ENCODE measurements at places on chromosomes 16 and 17.

DNA sequence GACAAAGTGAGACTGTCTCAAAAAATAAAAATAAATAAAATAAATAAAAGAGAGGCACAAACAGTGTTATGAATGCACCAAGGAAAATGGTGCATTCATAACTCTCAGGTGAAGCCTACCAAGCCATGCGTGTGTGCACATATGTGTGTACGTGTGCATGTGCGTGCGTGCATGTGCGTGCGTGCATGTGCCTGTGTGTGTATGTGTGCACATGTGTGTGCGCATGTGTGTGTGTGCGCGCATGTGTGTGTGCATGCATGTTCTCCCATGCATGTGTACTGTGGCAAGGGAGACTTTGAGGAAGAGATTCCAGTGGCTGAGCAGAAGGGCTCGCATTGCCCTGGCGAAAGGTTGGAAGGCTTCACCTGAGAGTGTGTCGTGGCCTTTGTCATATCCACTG is 4.7 kb downstream of the SPN start:
- ATAC-seq = no peak

- no peak for ATAC-seq
These were observed 471 bp downstream of the PARD6A start for GRCh38 chr16:67661101-67661761.

DNA sequence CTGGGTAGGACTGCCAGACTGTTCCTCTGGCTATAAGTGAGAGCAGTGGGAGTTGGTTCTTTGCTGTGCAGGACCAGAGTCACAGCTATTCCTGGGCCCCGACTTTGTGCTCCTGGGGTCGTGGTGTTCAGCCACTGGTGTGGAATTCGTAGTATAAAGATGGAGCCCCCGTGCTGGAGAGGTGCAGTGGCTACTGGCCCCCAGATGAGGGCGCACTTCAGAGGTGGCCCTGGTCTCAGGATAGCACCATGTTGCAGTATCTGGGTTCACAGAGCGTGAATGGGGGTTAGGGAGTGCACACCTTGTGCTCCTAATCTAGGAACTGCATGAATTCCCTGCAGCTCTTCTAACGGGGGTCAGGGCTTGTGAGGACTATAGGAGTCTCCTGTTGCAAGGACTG is 21.1 kb downstream of the TANC2 start:
- ATAC-seq = no peak

GRCh38 chr17:78766743-78767294 is 15.3 kb downstream of the CYTH1 start:
- no peak for ATAC-seq

DNA sequence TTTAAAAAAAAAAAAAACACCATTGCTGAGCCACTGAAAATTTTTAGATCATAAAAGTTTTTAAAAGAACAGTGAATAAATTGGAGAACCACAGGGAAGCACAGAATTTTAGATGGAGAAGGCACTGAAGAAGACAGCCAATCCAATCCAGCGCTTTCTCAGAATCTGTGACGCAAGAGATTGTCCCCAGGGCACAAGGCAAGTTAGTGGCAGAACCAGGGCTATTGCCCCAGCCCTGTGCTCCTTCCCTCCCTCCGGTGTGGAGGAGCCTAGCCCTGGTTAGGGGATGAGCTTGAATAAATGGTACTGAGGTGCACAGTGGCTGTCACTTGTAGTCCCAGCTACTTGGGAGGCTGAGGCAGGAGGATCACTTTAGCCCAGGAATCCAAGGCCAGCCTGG is 108.3 kb downstream of the ZNF423 start:
- ATAC-seq = no peak

GRCh38 chr16:17342031-17342430 is 128.7 kb downstream of the XYLT1 start:
- no peak for ATAC-seq

- ATAC-seq = no peak
These were observed 16.9 kb upstream of the RNF213 start for GRCh38 chr17:80243526-80244433.

DNA sequence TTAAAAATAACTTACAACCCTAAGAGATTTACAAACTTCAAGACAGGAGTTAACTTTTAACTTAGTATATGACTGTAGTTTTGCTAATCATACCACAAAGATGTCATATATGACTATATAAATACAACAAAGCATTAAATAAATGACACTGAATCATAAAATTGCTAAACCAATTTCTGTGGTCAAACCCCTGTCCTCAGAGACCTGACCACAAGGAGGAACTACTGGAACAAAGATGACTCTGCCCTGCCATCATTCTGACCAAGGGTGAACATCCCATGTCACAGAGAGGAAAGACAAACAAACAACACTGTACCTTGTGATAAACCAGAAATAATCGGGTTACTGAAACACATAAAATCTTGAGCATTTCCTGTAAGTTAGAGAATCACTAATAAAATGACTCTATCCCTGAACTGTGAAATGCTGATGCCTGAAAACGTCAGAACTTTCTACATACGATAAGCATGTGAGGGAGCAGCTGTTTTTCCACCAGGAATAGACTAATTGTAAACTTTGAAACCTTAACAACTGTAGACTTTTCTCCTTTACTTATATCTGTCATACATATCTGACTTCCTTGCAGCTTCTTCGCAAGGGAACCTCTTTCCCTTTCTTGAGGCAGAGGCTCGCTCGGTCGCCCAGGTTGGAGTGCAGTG is 47.9 kb downstream of the WDR59 start:
- no peak for ATAC-seq

DNA sequence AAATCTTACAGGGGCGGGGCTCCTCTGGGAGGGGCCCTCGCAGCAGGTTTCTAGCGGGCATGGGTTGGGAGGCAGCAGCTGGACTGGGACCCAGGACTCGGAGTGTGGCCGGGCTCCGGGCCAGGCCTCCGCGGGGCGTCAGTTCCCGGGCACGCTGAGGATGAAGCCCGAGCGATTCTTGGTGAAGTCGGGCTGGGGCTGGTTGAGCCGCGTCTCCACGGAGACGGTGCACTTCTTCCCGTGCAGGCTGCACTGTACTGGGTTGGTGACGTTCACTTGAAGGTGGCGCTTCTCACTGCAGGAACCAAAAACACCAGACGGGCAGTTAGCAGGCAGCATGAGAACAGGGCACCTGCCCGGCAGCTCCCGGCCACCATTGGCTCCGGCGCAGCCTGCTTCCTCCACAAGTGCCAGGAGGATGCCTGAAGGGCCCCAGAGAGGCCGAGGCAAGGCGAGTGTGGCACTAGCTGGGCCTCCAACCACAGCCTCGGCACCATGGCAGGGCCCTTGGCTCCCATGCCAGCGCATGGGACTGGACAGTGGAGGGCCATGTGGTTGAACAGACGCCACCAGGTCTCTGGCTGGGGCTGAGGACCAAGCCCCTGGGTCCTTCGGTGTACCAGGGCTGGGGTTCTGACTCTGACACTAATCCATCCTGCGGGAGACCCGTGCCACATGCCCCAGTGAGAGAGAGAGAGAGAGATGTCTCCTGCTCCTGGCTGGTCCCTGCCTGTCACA is 8.0 kb downstream of the CDK5R1 start:
- no peak for ATAC-seq

DNA sequence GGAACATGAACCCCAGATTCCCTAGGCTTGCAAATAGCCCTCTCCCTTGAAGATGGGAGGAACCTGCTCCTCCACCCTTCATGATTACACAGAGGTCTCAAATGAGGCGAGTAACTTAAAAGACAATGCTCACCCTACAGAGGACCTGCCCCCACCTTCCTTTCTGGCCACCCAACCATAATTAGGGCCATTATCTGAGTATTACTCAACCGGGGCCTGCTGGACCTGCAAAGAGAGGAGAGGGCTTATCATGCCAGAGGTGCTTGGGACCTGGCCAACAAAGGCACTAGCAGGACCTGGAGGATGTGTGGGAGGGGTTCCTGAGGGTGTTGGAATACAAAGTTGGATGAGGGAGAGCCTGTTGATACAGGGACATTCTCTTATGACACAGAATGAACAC is 42.4 kb downstream of the RNF157 start:
- no peak for ATAC-seq

DNA sequence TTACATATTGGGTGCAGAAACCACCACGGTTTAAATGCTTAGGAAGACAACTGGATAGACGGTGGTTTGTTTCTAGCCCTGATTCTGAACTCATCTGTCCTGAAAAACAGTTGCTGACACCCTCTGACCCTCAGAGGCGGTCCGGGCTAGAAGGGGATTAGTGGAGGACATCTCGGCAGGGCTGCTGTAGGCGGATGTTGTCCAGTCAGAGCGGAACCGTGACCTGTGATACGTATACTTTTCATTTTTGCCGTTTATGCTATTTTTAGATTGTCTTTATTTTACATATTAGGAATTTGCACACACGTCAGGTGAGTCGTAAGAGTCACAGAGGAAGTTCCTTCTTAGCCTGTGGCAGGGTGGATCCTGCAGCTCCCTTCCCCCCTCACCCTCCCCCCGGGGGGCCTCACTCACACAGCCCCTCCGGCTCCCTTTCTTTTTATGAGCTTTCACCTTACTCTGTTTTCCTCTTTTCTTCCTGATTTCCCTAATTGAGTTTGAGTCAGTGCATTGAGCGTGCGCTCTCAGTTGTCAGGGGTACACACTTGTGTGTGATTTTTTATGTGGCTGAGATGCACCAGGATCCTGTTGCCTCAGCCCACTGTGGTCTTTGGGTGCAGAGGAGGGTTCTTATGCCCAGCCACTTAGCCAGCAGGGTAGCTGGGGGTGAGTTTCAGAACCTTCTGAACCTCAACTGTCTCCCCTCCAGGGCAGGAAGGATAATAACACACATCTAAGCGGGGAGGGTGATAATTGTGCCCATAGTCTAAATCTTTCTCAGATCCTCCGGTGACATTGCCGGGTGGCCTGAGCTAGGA is 211.1 kb upstream of the CHMP6 start:
- peak; percentile 33 for ATAC-seq

DNA sequence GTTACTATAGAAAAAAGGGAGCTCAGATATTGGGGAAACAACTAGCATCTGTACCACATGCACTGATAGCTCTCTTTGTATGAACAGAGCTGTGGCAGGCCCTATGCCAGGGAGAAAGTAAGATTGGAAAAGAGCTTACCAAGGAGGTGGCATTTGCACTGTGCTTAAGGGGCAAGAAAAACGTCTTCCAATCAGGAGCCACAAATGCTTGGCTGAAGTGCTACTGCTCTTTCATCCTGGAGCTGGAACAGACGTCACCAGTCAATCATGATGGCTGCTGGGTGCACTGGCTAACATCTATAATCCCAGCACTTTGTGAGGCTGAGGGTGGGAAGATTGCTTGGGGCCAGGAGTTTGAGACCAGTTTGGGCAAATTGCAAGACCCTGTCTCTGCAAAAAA is 218.5 kb downstream of the SEC14L1 start:
- no peak for ATAC-seq

GRCh38 chr17:6476810-6477179 is 32.5 kb downstream of the PIMREG start:
- peak; percentile 33 for ATAC-seq

DNA sequence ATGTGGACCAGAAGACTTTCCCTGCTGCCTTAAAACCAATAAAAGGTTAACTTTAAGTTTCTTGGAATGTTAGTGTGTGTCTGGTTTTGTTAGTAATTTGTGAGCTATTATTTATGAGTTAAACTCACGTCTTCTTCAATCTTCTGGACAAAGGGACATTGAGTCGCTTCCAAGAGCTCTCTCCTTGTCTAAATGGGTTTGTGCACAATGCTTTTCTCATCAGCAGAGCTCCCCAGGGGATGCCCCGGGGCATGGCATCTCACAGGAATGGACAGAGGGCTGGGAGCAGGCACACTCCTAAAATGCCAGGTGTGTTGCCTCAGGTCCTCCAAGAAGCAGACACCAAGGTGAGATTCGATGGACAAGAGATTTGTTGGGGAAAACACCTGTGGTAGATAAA is 90.5 kb downstream of the RGS9 start:
- ATAC-seq = no peak

DNA sequence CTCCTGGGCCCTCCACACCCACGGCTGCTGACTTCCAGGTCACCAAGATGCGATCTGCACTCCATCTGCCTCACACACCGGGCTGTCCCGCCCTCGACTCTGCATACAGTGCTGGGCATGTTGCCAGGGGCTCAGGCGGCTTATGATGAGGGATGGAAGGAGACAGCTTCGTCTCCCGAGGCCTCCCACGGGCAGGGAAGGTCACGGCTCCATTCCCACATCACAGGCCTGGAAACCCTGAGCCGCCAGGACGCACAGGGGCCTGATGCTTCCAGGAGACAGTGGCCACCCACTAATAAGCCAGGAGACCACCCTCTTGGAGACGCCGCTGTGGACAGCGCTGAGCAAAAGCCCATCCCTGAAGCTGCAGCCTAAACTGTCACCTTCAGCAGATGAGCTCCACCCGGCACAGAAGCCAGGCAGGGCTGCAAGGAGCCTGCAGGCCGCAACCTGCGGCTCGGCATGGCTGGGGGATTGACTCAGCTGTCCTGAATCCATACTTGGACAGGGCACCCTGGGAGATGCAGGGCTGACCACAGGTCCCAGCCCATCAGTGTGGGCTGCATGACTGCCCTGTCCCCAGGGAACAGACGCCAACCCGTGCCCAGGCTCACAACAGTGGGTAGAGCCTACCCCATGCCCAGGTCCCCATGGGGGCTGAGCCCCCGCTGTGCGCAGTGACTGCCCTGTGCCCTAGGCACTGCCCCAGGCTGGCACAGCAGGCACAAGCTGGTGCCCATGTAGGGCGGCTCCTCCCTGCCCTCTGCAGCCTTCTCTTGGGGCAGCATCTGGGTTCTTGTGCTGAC is 34.4 kb downstream of the SLC7A5 start:
- ATAC-seq = peak; percentile 78

DNA sequence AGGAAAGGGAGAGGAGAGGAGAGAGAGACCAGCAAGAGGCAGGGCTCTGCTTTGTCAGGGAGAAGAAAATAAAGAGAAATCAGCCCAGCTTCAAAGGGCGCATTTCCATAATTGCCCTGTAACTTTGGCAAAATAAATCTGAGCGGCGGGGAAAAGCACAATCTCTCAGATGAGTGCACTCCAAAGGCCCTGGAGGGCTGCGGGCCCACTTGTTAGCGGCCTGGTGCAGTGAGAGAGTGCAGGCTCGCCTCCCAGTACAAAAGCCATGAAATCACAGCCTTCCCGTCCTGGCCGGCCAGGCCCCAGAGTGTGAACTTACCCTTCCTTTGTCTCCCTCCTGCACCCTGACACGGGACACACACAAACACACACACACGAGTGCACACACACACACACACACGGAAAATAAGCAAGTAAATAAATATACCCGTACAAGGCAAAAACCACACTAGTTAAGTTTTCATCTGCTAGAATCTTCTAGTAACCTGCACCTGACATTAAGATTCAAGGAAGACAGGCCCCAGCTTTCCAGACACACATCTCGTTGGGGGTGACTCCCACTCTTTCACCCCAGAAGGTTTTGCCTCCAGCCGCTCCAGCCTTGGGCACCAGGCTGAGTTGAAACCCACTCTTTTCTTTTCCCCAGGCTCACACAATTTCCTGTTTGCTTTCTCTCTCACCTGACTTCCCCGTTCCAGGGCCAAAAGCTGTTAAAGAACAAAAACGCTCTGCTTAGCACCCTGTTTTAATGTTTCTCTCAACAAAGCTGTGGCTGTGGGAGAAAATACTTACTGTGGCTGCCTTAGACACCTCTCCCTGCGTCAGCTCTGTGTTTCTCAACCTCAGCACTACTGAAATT is 8.5 kb downstream of the IRX3 start:
- no peak for ATAC-seq

Measured in motor neuron (in vitro differentiated cells).